ENCODE measurements at places on chromosomes 3 and 15. TPM values are rescaled to one million over a fixed set of nuclear protein-coding genes. Genes with fewer than 3 reads are reported as not detected.

Gene OR5K2
- total RNA-seq: not detected

Gene GHRL
- total RNA-seq: not detected

Gene IQCB1
- total RNA-seq: 24.7 TPM

Gene TRPM1
- total RNA-seq: not detected

Gene PYGO1
- total RNA-seq: 22.6 TPM

Gene CLDN18
- total RNA-seq: 0.62 TPM

Gene CD96
- 0.10 TPM for total RNA-seq

Gene ZPLD1
- not detected for total RNA-seq

DNA sequence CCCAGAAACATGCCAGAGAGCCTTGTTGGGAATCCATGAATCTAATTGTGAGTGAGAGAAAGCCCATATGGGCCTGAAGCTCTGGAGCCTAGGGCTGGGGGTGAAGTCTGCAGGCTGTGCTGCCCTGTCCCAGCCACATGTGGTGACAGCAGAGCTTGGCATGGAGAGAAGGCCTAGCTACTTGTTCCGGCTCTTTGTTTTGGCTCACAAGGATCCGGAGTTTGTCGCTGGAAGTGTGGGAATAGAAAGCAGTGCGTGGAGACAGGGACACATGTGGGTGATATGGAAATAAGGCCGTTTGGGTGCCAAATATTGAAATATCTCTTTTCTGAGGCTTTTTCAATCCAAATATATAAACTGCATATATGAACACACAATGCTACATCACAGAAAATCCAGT lies 78.2 kb downstream of the CLSTN2 start:
- no peak for DNase-seq

- no peak for DNase-seq
Measured at GRCh38 chr3:36298188-36298587, 82.1 kb upstream of the STAC start.

DNA sequence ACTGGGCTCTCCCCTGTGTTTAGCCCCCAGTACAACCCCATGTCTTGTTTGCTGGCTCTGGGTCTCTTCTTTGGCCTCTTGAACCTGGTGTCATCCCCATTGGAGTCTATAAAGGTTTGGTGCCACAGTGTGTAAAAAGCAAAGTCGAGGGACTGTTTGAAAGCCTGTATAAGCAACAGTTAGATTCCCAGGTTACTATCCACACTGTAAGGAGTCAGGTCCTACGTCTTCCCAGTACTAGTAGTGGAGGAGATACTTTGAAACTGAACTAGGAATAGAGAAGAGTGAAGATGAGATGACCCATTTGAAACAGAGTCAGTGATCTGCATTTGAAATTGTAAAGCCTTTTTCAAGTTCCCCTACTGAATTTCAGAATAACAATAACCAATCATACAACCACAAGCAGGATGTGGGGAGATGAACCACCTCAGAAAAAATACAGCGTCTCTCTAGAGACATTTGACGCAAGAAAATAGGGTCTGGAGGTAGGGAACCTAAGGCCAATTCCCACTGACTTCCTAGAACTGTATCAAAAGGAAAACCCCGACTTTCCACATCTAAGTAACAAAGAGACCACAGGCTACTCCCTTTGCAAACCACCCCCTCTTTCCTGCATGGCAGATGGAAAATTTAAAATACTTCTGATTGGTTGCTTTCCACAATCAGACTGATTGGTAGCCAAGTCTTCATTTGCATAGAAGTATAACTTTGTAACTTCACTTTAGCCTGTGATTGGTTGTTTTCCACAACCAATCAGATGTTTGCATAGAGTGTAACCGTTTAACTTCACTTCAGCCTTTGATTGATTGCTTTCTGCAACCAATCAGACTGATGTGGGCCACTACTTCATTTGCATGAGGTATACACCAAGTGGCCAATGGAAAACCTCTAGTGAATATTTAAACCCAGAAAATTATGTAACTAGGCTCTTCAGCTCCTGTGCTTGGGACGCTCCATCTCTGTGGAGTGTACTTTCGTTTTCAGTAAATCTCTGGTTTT lies 49.9 kb upstream of the NEDD4 start:
- peak; percentile 15 for DNase-seq

DNA sequence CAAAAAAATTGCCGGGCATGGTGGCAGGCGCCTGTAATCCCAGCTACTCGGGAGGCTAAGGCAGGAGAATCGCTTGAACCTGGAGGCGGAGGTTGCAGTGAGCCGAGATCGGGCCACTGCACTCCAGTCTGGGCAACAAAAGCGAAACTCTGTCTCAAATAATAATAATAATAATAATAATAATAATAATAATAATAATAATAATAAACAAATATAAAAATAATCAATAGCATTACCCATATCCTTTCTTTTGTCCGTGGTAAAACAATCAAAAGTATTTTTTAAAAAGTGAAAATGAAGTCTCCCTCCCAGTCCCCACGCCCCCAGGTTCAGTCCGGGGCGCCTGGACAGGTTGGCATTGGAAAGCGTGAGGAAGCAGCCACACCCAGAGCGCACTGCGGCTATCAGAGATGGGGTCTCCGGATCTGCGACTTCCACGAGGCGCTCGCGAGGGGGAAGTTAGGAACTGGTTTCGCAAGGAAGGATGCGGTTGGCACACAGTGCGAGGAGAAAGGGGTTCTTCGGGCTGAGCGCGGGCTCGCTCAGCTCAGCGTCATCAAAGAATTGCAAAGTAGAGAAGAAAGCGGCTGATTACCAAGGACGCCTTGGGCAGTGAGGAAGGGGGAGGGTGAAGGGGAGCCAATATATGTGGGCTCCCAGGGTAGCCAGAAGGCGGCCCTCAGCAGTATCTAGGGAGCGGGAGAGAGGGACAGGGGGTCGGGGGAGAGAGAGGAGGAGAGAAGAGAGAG lies 69.5 kb upstream of the EPHB3 start:
- no peak for DNase-seq

GRCh38 chr3:157139938-157140534 lies 19.9 kb downstream of the CCNL1 start:
- no peak for DNase-seq

DNA sequence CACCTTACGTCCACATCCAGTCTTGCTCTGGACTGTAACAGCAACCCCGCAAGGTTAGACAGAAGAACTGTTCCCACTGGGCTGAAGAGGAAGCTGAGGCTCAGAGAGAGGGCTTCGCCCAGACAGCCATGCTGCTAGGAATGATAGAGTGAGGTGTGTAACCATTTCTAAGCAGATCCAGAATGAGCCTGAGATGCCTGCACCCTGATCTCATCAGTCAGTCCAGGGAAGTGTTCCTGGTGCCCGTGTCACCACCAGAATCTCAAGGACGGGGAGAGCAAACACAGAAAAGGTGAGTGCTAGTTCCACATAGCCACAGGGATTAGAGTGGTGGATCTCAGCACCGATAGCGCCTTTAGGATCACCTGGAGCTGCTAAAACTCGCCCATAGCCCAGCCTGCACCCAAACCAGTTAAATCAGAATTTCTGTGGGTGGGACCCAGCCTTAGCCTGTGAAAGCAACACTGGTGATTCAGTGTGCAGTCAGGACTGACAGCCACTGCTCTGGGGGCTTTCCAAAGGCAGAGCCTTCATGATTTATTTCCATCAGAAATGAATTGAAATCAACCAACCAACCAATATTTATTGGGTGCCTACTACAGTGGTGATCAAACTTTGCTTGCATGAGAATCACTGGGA lies 12.3 kb downstream of the ISLR start:
- no peak for DNase-seq

DNA sequence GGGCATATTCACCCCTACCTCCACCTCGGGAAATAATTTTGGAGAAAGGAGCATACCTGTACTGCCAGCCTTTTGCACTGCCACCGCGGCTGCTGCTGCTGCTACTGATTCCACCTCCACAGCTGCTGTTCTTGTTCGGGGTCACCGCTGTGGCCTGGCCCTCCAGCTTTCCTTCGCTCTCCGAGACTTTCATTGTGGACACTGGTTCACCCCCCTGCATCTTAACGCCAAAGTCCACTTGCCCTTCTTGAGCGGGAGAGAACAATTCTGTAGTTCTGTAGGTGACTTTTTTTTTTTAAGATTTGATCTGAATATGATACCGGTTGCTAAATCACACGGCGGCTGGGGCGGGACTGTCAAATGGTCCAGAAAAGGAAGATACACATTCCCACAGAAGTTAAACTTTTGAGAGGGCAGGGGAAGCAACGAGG lies 701 bp downstream of the OSBPL11 start:
- no peak for DNase-seq

GRCh38 chr3:34073111-34073510 lies 274.7 kb downstream of the PDCD6IP start:
- DNase-seq: no peak

- no peak for DNase-seq
Measured at GRCh38 chr3:188139466-188139865, 14.5 kb upstream of the LPP start.

GRCh38 chr3:35965908-35966307 lies 326.6 kb downstream of the ARPP21 start:
- peak; percentile 69 for DNase-seq

- no peak for DNase-seq
Measured at GRCh38 chr3:140081887-140082286, 146.9 kb downstream of the CLSTN2 start.

DNA sequence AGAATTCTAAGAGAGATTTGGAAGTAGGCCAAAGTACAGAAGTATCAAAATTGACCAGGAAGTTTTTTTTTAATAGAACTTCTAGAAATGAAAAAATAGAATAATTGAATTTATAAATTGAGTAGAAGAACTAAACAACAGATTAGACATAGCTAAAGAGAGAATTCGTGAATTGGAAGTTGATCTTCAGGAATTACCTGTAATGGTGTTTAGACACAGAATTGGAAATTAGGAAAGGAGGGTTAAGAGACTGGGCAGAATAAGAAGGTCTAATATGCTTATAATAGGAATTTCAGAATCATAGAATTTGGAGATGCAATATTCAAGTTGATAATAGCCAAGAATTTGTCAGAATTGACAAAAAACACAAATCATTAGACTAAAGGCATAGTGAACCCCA lies 16.2 kb downstream of the ACVR2B start:
- no peak for DNase-seq

- no peak for DNase-seq
Measured at GRCh38 chr15:68326711-68327354, 49.3 kb downstream of the FEM1B start.

DNA sequence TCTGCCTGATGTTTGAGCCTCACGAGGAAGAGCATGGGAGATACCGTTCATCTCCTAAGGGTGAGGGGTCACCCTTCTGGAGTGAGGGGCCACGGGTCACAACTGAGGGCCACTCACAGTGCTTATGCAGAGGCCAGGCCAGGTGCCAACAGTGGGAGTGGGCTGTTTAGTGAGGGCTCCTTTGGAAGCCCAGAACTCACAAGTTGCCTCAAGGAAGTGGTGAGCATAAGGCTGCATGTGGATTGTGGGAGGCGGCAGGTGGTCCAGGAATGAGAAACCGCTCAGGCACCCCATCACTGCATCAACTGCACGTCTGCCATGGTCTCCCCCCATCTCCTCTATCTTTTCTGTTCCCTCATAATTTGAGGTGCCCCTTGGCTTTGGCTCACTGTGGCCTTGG lies 26.5 kb downstream of the SPSB4 start:
- DNase-seq: no peak

GRCh38 chr3:169497567-169498257 lies 165.8 kb downstream of the MECOM start:
- DNase-seq: no peak

DNA sequence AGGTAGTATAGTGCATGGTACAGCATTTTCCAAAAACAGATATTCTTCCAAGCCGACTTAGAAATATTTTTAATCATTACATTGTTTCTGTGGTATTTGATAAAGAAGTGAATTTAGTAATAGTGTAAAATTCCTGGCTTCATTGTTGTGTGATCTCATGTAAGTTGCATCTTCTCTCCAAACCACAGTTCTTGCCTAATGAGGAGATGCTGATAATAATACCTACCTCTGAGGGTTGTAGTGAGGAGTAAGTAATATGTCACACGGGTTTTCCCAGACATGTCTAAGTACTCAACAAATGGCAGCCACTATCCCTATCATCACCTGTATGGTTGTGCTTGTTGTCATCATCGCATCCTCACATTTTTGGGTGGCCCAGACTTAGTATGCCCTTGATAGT lies 167.3 kb downstream of the SLCO3A1 start:
- DNase-seq: no peak

GRCh38 chr3:191397771-191398170 lies 63.2 kb upstream of the PYDC2 start:
- DNase-seq: no peak

GRCh38 chr15:60390871-60391501 lies 6.8 kb downstream of the ANXA2 start:
- peak; percentile 66 for DNase-seq

GRCh38 chr15:52308446-52309153 lies 13.0 kb upstream of the MYO5C start:
- DNase-seq: no peak

DNA sequence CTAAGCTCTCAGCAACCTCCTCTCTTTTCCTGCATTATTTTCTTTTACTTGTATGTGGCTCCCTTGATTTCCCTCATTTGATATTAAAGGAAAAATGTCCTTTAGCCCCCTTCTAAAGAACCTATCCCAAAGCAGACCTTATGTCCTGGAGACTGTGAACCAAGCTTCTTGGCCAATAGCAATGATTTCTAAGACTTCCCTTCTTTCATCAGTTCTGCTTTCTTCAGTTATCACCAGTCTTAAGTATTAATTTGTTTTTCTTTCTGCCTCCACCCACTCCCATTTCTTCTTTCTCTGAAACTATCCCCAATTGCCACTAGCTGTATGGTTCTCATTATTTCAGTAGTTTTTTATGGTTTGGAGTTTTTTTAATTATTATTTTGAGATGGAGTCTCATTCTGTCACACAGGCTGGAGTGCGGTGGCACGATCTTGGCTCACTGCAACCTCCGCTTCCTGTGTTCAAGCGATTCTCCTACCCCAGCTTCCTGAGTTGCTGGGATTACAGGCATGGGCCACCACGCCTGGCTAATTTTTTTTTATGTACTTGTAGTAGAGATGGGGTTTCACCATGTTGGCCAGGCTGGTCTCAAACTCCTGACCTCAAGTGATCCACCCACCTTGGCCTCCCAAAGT lies 12.1 kb downstream of the TMOD3 start:
- no peak for DNase-seq

DNA sequence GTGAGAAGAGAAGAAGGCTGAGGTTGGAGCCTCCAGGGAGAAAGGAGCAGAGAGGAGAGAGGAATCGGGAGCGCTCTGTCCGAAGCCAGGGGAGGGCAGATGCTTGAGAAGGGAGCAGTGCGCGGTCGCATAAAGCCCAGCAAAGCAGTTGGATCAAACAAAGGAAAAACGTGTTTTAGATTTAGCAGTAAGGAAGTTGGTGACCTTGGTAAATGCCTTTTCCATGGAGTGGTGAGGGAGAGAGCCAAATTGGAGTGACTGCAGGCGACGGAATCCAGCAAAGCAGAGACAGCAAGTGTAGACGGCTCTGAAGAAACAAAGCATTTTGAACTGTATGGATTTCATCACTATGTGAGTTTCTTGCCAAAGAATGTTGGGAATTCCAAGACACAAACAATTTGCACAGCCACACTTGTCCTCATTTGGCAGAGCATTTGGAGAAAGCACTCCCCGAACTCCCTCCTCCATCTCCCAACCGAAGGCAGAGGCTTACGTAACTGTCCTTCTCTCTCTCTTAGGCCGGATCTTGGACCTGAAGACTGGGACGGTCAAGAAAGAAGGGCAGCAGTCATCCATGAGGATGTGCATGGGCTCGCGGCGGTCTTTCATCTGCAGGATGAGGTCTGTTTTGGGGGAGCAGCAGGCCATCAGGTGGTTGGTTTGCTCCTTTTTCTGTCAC lies 103.6 kb downstream of the ARNT2 start:
- peak; percentile 80 for DNase-seq

GRCh38 chr15:60005352-60006202 lies 1.5 kb downstream of the FOXB1 start:
- DNase-seq: no peak

GRCh38 chr3:53845881-53846133 lies 412 bp downstream of the CHDH start:
- DNase-seq: no peak
